ENCODE measurements at places on chromosomes 1 and 21. TPM values are rescaled to one million over a fixed set of nuclear protein-coding genes. Genes with fewer than 3 reads are reported as not detected.

DNA sequence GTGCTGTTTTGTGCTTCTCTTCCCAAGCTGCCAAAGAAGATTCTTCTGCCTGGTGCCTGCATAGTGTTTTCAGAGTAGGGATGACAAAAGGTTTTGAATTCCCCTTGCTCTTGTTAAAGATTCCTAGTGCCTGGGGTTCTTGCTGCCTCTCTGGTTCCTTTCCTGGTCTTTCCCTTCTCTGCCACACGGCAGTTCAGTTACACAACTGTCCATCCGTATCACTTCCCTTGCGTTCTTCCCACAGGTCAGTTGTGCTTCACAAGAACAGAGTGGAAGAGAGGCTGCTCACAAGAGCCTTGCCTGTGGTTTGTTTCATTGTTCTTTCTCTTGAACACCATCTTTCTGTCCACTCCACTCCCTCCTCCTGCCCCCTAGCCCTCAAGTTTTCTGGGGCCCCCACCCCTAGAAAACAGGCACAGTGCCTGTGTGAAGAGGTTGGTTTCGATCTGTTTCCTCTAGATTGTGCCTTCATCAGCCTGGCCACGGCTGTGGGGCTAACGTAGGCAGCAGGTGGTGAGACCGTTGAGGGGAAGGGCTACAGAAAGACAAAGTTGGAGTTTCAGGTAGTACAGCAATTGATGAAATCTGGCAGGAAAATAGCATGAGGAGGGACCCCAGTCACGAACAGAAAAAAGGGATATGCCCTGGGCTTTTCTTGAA is 5.8 kb downstream of the VASH2 start:
- no peak for DNase-seq

DNA sequence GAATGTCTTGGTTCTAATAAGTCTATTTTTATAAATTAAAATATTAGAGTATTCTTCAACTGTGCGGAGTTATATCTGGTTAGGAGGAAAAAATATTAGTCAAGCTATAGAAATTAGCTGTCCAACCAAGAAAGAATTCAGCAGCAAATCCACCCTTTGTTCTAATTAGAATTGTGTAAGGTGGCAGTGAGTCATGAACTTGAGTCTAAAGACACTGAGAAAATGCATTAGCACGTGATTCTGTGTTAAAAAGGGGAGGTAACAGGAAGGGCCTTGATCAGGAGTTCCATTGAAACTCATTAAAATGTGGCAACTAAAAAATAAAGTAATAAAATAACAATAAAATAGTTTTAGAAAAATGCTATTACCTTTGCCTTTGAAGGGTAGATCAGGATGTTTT is 398.2 kb upstream of the RGS18 start:
- no peak for DNase-seq

DNA sequence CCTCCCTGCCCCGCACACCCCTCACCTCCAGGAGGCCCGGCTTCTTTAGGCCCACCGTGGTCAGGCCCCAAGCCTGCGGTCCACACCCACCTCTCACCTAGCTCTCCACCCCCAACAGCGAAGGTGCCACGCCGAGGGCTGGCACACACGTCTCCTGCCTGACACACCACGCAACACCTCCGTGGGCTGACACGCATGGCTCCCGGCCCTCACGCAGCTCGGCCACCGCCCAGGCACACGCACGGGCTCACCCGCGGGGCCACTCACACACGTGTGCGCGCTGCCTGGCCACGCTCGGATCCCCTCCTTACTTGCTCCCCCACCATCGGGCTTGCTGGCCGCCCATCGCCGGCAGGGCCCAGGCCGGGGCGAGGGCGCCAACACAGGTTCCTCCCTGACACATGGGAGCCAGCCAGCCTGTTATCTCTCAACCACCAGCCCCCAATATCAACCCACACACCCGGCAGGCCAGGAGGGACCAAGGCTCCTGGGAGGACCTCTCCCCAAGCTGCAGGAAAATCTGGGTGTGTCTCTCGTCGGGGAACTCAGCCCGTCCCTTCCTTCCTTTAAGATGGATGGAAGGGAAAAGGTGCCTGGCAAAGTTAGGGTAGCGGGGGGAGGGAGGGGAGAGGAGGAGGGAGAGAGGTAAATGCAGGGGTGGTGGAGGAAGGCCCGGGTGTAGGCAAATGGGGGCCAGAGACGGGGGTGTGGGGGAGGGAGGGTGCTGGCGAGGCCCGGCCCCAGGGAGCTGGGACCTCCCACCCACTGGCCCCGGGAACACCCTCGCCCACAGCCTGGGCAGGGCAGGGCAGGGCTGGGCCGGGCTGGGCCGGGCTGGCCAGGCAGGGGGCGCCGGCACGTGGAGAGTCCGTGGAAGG is 546 bp downstream of the ELOVL1 start:
- no peak for DNase-seq

GRCh38 chr1:102879439-102879993 is 228.8 kb downstream of the COL11A1 start:
- DNase-seq, result no peak

GRCh38 chr1:40802742-40803113 is 19.1 kb downstream of the KCNQ4 start:
- DNase-seq, result no peak

DNA sequence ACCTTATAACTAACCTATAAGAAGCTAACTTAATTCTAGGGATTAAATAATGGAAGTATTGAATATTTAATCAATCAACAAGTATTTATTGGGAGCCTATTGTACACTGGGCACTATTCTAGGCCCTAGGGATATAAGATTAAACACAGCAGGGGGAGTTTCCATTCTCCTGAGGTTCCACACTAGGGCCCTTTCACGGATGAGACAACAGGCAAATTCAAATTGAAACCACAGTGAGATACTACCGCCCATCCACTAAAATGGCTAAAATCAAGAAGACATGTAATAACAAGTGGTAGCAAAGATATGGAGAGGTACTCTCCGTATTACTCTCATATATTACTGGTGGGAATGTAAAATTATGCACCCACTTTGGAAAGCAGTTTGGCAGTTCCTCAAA is 674.4 kb downstream of the KIF26B start:
- no peak for DNase-seq

GRCh38 chr1:179767177-179767581 is 24.1 kb downstream of the FAM163A start:
- no peak for DNase-seq

GRCh38 chr1:65457868-65458267 is 37.4 kb downstream of the LEPR start:
- DNase-seq, result no peak

- peak; percentile 72 for DNase-seq
Observed at GRCh38 chr1:182340233-182341058, 51.1 kb downstream of the GLUL start.

GRCh38 chr1:202155478-202156021 is 4.9 kb downstream of the PTPN7 start:
- DNase-seq, result no peak

- DNase-seq, result no peak
Observed at GRCh38 chr1:17213782-17214148, 8.8 kb downstream of the PADI1 start.

- DNase-seq, result no peak
Observed at GRCh38 chr21:44441041-44441400, 14.3 kb upstream of the LRRC3 start.

DNA sequence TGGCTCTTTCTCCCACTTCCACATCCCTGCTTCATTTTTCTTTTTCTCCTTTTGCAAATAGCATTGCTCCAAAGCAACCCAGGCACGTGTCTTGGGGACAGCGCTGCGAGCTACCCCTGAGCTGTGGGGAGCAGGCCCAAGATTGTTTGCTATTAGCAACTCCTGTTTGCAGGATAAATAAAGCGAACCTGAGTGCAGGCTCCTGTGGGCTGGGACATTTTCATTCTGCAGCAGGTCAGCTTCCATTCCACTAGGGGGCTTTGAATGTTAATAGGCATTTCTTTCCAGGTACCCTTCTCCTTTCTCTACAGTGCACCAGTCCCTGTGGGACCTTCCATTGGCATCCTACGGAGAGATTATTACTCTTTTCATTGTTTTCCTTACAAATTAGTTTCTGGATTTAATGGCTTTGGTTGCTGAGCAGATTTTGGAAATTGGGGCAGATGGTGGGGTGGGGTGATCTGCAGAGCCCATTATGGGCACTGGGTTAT is 54.0 kb downstream of the OLFML3 start:
- DNase-seq, result no peak

DNA sequence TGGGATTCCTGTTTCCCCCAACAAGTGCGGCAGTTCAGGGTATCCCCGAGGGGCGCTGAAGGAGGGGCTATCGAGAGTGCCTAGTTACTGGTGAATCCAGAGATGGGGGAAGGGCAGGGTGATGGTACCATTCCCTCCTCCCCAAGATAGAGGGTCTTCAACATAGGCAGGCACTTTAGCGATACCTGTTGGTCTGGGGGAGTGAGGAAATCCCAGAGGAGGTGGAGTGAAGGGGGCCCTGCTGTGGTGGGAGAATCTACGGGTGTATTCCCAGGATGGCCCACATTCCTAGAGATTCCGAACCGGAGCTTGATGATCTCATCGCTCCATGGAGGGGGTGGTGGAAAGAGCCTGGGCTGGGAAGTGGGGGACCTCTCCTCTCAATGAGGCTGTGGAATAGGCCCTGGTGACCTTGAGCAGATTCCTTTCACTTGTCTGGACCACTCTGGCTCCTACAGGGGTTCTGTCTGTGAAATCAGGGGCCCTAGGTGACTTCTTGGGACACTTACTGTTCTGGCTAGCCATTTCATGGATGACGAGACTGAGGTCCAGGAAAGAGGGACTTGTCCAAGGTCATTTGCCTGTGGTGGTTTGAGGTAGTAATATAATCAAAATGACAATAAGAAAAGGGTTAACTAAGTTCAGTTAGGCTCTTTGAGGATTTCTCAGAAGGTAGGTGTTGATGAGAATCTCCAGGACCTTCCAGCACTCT is 52.7 kb upstream of the SYNC start:
- DNase-seq, result no peak

DNA sequence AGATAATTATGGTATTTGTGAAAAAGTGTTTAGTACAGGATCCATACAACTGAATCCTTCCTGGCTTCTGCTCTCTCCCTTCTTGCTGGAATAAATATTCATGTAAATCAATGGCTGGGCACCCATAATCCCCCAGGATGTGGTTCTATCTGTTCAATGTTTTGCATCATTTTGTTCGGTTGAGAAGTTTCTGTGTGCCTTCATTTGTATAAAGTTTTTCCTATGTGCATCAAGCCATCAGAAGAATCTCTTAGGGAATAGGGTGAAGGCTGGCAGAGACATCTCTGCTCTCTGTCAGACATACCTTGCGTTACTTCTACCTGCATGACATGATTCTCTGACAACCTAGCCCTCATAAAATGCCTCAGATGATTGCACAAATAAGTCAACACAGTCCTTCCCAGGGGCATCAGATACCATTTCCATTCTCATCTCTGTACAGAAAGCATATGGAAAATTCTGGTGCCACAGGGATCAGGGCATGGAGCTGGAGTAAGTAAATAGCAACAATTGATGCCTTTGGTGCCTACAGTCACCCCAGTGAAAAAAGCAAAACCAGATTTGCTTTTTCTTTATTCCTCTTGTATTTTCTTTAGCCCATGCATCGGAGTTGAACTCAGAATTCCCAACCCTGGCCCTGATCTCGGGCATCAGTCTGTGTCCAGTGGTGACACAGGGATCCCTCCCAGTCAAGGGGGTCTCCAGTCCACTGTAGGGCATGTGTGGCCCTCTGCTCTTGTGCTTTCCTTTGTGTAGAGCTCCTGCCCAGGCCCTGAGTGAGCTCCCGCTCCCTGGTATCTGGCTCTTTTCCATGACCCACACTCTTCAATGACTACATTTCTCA is 39.7 kb upstream of the ATP1A1 start:
- DNase-seq, result no peak

DNA sequence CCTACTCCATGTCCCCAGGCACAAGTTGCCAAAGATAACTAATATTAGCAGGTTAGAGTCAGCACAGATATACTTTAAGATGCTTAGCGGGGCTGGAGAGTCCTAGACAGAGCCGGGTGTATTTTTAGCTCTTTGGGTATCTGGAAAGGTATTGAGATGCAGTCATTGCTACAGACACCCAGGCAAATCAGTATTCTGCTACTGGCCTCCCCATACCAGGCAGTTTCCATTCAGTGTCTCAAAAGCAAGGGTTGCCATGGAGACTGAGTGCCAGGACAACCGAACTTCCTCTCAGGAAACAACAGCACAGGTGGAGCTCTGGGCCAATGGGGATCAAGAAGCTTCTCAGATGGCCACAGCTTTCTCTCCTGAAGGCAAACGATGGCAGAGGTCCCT is 45.3 kb downstream of the KCNC4 start:
- DNase-seq, result no peak

GRCh38 chr1:205429762-205430695 is 8.2 kb upstream of the LEMD1 start:
- DNase-seq, result peak; percentile 58

The SMCP gene
- not detected for total RNA-seq

The NDC1 gene
- 6.0 TPM for total RNA-seq

The SH3BGR gene
- 209 TPM for total RNA-seq

The ADORA1 gene
- 12.1 TPM for total RNA-seq

The RAB25 gene
- not detected for total RNA-seq

The LCE3E gene
- not detected for total RNA-seq

The CCDC30 gene
- 2.0 TPM for total RNA-seq

The GSTM5 gene
- total RNA-seq, result 2.6 TPM

The HSD3B2 gene
- not detected for total RNA-seq

The PRDM16 gene
- 12.9 TPM for total RNA-seq
